Endothelial cell (in vitro differentiated cells): ENCODE measurements at places on chromosomes 1 and 21. TPM values are rescaled to one million over a fixed set of nuclear protein-coding genes. Genes with fewer than 3 reads are reported as not detected.

Gene INSRR
- not detected for total RNA-seq

GRCh38 chr1:247332215-247332622 is 552 bp upstream of the ZNF496 start:
- peak overlapping the region; percentile 86 for H3K4me3 ChIP-seq
- peak; percentile 69 for DNase-seq
- peaks cover 32% of the 10 kb centered on the region for H3K27me3 ChIP-seq
- H3K27ac ChIP-seq, result peak overlapping the region; percentile 89
- peaks cover 54% of the 10 kb centered on the region for H3K36me3 ChIP-seq
- H3K4me1 ChIP-seq, result peaks cover 55% of the 10 kb centered on the region

DNA sequence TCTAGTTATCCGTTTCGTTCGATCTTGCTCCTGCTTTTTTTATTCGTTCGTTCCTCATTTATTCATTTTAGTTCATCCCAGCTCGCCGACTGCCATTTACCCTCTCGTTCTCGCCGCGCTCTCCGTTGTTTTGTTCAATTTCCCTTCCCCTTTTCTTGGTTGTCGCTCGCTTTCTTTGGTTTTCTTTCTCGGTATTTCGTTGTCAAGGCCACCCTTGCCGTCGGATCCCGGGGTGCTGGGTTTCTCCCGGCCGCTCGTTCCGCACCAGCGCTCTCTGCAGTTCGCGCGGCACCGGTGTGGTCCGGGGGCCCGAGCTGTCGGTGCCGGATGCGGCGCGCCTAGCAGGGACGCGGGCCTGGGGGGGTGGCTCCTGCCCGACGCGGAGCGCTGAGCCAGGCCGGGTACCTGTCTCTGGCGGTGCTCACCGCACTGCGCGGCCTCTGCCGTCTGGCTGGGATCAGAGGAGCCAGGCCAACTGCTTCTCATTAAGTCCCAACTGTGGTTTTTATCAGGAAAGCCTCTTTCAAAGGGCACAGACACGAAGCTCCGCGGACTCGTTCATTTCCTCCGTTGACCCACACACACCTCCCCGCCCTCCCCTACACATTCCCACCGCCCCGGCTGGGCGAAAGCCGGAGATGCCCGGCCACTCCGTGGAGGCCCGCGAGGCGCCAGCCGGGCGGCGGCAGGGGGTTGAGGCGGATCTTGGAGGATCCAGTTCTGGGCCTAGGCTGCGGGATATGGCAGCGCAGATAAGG is 1.6 kb downstream of the ALX3 start:
- peak overlapping the region; percentile 17 for H3K27ac ChIP-seq
- peaks cover 13% of the 10 kb centered on the region for H3K36me3 ChIP-seq
- peaks cover 24% of the 10 kb centered on the region for H3K27me3 ChIP-seq
- peaks cover 10% of the 10 kb centered on the region for H3K4me1 ChIP-seq
- peak overlapping the region; percentile 80 for H3K4me3 ChIP-seq

Gene CYP4B1
- not detected for total RNA-seq

Gene CYP4X1
- total RNA-seq, result 0.23 TPM

GRCh38 chr1:9121496-9122409 is 7.1 kb downstream of the GPR157 start:
- H3K27ac ChIP-seq, result no peak overlapping the region
- H3K27me3 ChIP-seq, result no peaks in the 10 kb centered on the region

Gene FCRL4
- total RNA-seq, result not detected

DNA sequence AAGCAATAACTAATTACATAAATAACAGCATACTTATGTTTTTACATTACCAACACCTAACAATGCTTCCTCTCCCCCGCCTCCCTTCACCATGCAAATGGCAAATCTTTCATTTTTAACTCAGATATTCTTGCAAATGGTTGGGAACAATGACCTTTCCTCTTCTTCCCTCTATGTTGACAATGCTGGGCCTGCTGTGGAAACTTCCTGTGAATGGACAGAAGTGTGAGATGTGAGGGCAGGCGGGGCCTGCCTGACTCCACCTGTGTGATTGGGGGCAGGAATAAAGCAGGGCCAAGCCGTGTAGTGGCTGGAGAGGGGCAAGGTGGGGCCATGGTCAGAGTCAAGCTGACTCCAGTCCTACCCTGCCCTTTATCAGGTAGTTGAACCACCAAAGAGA is 289.6 kb downstream of the RPS6KC1 start:
- no peak overlapping the region for H3K4me3 ChIP-seq
- no peak overlapping the region for H3K27ac ChIP-seq
- no peak for DNase-seq
- no peaks in the 10 kb centered on the region for H3K27me3 ChIP-seq
- H3K36me3 ChIP-seq, result no peaks in the 10 kb centered on the region
